ENCODE measurements at places on chromosomes 6 and 20.

DNA sequence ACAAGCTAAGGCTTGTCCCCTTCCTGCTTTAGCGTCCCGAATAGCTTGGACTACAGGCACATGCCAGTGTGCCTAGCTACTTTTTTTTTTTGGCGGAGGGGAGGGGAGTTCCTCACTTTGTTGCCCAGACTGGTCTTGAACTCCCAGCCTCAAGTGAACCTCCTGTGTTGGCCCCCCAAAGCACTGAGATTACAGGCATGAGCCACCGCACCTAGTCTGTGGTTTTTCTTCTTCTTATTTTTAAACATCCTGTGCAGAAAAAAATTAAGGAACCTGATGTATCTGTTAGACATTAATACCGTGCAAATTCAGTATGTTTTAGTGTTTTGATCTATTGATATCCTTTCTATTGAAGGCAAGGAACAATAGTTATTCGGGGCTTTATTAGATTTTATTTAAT is 25.7 kb downstream of the HIVEP1 start:
- no peak for DNase-seq

GRCh38 chr6:166955865-166956443 is 396 bp downstream of the RNASET2 start:
- no peak for DNase-seq

GRCh38 chr6:24907919-24908649 is 27.7 kb downstream of the RIPOR2 start:
- no peak for DNase-seq

DNA sequence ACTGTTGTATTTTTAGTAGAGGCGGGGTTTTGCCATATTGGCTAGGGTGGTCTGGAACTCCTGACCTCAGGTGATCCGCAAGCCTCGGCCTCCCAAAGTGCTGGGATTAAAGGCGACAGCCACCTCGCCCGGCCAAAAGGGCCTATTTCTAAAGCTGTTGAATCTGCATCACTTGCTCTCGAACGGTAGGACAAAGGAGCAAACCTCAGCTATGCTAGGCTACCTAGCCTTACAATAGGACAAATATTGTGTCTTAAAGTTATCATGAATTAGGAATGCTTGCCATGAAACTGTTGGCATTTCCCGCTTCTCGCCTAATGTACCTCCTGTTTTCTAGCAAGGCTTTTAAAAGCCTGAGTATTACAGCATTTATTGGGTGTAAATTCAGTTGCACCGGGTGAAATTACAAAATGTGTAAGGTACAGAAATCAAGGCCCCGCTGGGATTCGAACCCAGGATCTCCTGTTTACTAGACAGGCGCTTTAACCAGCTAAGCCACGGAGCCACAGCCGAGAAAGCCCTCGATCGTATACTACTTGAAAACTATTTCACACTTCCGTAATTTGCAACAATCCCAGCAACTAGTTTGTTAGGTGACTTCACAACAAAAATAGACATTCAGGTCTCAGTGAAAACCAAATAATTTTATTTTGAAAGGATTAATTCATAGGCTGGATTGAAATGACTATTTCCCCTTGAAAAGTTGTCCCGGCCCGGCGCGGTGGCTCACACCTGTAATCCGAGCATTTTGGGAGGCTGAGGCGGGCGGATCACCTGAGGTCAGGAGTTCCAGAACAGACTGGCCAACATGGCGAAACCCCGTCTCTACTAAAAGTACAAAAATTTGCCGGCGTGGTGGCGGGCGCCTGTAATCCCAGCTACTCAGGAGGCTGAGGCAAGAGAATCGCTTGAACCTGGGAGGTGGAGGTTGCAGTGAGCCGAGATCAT is 211.6 kb upstream of the ZNF184 start:
- peak; percentile 81 for DNase-seq

DNA sequence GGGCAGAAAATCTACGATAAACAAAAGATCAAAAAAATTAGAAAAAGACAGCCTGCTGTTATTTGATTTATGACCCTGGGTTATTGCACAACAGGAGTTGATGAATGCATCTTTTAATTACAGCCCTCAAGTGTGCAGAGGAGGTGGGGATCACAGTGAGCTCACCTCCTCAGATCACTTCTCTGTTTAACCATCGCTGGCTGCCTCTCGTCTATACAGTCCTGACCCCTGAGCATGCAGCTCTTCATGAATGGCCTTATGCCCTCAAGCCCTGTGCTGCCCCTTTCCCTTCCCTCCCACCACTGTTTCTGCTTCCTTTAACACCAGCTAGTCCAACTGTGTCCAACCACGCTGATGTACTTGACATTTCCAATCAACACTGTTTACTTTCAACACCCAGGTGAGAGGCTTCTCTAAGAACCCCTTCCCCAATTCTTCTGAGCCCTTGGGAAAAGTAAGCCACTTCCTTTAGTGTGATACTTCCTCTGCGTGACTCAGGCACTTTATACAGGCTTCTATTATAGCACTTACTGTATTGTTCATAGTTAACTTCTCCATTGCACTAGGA is 60.6 kb upstream of the RIPOR2 start:
- DNase-seq, result no peak

DNA sequence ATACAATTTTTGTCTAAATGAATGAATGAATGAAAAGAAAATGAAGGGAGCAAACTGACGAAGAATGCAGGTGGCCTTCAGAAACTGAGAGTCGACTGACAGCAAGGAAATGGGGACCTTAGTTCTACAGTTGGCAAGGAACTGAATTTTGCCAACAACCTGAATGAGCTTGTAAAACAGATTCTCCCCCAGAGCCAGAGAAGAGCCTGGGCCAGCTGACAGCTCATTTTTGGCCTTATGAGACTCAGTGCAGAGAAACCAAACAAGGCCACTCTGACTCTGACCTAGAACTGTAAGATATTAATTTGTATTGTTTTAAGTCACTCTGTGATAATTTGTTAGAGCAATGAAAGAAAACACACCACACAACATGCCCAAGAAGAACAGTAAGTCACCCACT is 21.8 kb downstream of the MAN1A1 start:
- no peak for DNase-seq
